ENCODE measurements at places on chromosomes 1 and 21.

- no peak for DNase-seq
These were observed 23.6 kb downstream of the ATP2B4 start for GRCh38 chr1:203649999-203650836.

DNA sequence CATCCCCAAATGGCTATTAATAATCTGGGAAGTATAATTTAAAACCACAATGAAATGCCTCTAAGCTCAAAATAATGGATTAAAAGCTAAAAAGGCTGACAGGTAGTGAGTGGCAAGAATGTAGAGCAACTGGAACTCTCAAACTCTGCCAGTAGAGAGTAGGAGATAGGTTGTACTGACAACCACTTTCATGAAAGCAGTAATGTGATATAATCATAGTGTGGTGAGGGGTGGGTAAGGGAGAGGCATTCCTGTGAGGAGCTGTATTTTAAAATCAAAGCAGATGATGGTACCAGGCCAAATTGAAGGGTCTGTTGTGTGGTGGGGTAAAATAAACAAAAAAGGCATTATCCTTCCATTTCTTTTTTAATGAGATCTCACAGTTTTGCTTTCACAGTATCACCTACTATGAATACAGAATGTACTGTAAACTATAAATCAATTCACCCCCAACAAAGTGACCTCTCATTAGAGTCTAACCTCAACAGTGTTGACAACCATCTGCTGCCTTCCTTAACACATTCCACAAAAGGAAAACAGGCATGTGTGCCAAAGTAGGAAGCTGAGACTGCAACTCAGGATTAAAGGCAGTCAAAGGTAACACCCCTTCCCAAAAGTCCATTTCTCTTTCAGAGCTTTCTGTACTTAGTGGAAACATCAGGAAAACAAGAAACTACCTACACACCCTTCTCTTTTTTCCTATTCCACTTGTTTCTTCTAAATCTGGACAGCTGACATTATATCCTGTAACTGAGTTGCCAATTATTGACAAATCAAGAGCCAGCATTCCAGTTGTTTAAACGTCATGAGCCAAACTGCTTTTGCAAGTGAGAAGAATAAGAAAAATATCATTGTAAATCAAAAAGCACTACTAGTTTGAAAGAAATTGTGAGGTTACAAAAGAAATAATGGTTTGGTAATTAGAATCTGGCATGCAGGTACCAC, 130.8 kb downstream of the FAF1 start:
- peak; percentile 61 for DNase-seq

DNA sequence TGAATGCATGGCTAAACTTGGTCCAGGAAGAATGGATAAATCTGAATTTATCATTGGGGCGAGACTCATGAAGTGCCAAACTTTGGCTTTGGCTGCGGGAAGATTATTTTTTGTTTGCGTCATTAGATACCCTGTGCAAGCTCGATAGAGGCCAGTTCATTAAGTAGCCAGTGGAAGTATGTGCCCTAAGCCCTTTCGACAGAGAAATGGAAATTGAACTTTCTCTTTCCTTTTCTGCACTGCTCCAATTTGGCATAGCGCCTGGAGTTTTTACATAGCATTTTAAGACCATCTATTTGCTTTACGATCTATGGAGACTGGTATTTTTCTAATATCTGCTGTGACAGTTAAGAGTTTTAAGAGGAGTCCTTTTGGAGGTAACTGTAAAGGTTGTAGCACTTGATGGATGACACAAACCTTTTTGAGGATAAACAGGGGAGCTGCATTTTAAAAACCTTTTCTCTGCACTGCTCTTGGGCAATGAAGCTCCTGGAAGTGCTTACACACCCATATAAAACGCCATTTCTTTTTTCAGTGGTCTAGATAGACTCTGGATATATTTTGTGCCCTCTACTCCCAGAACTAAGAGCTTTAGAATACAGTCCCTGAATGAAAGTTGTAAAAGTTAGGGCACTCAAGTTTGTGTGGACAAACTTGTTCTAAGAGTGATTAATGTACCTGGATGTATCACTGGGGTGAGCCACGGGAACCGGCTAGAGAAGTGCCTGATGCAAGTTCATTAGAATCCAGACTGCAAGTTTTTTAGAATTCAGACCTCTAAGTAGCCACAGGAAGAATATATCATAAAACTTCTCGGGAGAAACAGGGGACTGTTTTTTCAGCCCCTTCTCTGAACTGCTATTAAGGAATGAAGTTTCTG, 41.3 kb upstream of the CFHR3 start:
- DNase-seq = no peak

DNA sequence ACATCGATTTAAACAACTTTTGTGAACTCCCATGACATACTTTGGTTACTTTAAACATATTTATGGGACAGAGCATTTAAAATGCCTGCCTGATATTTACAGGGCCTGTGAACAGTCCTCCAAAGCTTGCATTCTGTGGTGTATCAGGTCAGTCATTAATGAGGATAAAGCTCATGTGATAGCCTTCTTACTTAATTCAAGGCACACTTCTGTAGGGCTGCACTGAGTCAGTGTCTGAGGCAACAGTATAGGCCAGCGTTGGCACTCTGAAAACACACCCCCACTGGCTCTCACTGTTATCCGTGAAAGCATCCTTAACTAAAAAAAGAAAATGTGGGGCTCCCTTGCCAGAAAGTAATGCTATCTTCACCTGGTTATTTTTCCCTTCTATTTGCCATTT, 200.0 kb downstream of the NFIA start:
- no peak for DNase-seq

All from NCI-H748 treated with DMSO at 0.1 percent for 48 hours (cell line).